ENCODE measurements at places on chromosomes 3 and 15. TPM values are rescaled to one million over a fixed set of nuclear protein-coding genes. Genes with fewer than 3 reads are reported as not detected.

Gene TUSC7
- total RNA-seq = 0.25 TPM

Gene SERPINI2
- 0.74 TPM for total RNA-seq

Gene TRAIP
- total RNA-seq = 1.7 TPM

Gene ADCY5
- total RNA-seq = 22.1 TPM

Gene HRH1
- 1.7 TPM for total RNA-seq

Gene FAM43A
- total RNA-seq = 2.5 TPM

Gene CNTN3
- total RNA-seq = 28.3 TPM

Gene ILDR1
- total RNA-seq = not detected

Gene FANCD2OS
- total RNA-seq = not detected

Gene GBE1
- total RNA-seq = 15.7 TPM
